ENCODE measurements at places on chromosomes 2 and 18.

DNA sequence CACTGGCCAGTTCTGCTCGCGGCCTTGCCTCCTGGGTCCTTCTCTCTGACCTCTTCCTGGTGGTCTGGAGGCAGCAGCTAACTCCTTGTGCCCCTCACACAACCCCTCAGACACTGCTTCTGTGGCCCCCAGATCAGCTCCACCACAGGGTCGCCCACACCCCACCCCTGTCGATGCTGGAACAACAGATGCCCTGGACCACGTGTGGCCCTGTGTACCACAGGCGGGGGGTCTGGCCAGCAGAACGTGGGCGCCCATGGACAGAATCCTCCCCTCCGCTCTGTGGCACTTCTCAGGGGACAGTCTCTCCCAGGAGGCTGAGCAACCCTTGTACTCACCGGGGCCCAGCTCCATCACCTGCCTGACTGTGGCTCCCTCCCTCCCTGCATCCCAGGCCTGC lies 245.6 kb downstream of the NDUFA10 start:
- DNase-seq: no peak

- DNase-seq: no peak
These were observed 5.9 kb upstream of the FN1 start for GRCh38 chr2:215441560-215442400.

GRCh38 chr2:209582281-209582680 lies 158.4 kb downstream of the MAP2 start:
- no peak for DNase-seq

DNA sequence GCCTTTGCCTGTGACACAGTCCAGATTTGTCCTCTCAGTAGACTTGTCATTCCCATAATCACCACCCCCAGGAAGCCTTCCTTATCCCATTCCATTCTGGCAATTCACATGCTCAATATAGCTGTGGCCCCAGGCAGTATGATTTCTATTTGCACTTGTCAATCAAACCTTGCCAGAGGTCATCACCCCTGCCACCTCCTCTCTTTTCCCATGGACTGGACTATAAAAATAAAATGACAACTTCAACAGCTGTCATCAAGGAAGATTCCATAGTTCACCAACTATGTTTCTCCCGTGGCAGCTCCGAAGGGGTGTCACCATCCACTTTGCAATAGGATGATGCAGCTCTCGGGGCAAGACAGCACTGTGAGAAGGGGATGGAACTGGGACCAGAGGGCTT lies 255.7 kb downstream of the CELF4 start:
- no peak for DNase-seq

GRCh38 chr18:36402765-36403396 lies 105.4 kb downstream of the FHOD3 start:
- DNase-seq: no peak
